ENCODE measurements at places on chromosomes 3 and 15.

GRCh38 chr3:99366663-99367429, 271.5 kb upstream of the COL8A1 start:
- no peaks in the 10 kb centered on the region for H3K4me1 ChIP-seq
- H3K36me3 ChIP-seq: no peaks in the 10 kb centered on the region
- peaks cover 2% of the 10 kb centered on the region for H3K27me3 ChIP-seq
- no peak for DNase-seq

DNA sequence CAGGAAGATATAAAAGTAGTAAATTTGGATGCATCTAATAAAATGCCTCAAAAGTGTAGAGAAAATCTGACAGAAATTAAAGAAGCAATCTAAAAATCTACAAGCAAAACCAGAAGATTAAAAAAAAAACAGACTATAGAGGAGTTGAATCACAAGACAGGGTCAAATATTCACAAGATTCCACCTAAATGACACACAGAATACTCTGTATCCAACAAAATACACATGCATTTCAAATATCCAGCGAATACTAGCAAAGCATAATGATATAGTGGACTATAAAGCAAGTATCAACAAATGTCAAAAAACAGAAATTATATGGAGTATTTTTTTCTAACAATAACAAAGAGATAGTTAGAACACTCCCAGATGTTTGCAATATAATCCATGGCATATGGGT, 20.5 kb upstream of the ACTC1 start:
- H3K4me1 ChIP-seq: no peaks in the 10 kb centered on the region
- H3K27me3 ChIP-seq: no peaks in the 10 kb centered on the region
- no peak for DNase-seq
- H3K27ac ChIP-seq: no peak overlapping the region
- H3K36me3 ChIP-seq: no peaks in the 10 kb centered on the region

DNA sequence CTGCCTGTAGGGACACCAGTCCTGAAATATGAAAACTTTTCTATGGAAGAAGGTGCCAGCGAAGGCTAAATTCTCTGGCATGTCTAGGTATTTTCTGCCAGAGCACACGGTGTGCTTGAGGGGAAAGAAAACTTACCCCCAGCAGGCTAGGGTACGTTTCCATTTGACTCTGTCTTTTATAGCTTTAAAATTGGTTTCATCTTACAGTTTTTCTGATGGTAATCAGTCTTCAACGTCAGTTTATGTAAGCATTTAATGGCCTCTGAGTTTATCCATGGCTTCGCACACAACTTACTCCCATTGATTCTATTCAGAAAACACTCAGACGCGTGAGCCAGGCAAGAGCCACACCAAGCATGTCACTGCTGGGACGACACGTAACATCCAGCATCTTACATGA, 249.7 kb downstream of the ADAMTS17 start:
- H3K4me3 ChIP-seq: no peak overlapping the region
- no peak for DNase-seq
- H3K27ac ChIP-seq: no peak overlapping the region
- H3K36me3 ChIP-seq: peaks cover 11% of the 10 kb centered on the region

GRCh38 chr3:188557235-188557634, 403.3 kb downstream of the LPP start:
- H3K27me3 ChIP-seq: no peaks in the 10 kb centered on the region
- no peak overlapping the region for H3K4me3 ChIP-seq
- no peak overlapping the region for H3K27ac ChIP-seq
- H3K36me3 ChIP-seq: peaks cover 5% of the 10 kb centered on the region
- DNase-seq: no peak
- no peaks in the 10 kb centered on the region for H3K4me1 ChIP-seq

DNA sequence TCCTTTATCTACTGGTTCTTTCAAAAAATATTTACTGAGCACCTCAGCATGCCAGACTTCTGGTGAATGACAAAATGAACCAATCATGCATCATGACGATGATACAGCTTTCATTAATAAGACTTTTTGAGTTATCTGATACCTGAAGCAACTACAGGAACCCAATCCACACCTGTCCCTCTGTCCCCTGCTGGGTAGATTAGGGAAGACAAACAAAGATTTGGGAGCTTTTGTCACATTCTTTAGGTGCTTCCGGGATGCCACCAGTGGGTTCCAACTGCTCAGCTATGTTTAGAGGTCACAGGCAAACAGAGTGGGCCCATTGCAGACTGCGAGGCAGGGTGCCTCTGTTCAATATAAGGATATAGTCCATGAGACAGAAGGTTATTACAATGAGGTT, 1020.5 kb upstream of the CFAP20DC start:
- H3K4me3 ChIP-seq: no peak overlapping the region
- H3K36me3 ChIP-seq: no peaks in the 10 kb centered on the region
- DNase-seq: no peak
- no peak overlapping the region for H3K27ac ChIP-seq
- H3K27me3 ChIP-seq: peaks cover 9% of the 10 kb centered on the region

DNA sequence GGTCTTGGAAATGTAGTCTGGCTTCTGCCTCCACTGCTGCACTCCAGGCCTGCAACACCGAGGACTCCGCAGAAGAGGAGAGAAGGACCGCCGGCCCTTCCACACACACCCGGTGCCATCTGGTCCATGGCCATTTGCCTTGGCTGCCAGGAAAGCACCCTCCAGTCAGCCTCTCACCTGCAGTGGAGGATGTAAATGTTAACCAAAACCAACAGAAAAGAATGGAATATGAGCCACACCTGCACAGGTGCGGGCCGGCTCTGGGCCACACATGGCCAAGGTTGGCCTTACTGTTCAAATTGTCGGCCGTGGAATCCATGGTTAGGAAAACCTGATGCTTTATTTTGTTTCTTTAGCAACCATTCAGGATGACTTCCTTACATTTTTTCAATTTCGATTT, 178.3 kb upstream of the C2CD4B start:
- no peaks in the 10 kb centered on the region for H3K36me3 ChIP-seq
- no peak overlapping the region for H3K4me3 ChIP-seq
- H3K27me3 ChIP-seq: no peaks in the 10 kb centered on the region

- no peak for DNase-seq
- H3K4me1 ChIP-seq: peaks cover 9% of the 10 kb centered on the region
- H3K36me3 ChIP-seq: no peaks in the 10 kb centered on the region
- no peak overlapping the region for H3K27ac ChIP-seq
- H3K4me3 ChIP-seq: no peak overlapping the region
- peaks cover 3% of the 10 kb centered on the region for H3K27me3 ChIP-seq
These were observed 34.6 kb downstream of the TNFAIP8L3 start for GRCh38 chr15:51060030-51060673.

DNA sequence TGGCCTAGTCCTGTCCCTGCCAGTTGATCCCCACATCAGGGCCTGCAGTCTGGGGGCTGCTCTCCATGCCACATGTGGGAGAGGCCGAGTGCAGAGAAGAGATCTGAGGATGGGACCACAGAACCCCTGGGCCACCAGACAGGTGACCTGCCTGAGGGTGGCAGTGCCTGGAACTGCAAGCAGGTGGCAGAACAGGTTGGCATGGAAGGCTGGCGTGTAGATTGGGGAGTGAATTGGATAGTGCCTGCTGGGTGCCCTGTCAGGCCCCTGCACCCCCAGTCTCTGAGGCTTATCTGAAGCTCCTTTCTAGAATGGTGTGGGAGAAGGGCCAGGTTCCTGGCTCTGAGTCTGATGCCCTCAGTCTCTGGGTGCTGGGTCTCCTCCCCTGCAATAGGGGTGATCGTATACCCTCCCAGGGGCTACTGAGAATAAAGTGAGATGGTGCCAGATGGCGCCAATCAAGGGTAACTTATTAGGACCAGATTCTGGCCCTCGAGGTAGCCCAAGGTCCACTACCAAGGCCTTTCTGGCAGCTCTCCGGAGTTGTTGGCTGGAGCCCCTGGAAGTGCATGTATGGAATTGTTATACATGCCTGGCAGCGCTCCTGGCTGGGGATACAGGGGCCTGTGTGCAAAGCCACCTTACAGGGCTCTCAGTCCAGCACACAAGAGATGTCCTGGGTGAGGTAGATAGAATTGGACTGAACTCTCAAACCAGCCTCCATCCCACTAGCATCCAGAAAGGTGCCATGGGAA, 15.7 kb downstream of the C3orf18 start:
- H3K27me3 ChIP-seq: no peaks in the 10 kb centered on the region
- no peak for DNase-seq
- peaks cover 10% of the 10 kb centered on the region for H3K4me1 ChIP-seq
- H3K36me3 ChIP-seq: no peaks in the 10 kb centered on the region

DNA sequence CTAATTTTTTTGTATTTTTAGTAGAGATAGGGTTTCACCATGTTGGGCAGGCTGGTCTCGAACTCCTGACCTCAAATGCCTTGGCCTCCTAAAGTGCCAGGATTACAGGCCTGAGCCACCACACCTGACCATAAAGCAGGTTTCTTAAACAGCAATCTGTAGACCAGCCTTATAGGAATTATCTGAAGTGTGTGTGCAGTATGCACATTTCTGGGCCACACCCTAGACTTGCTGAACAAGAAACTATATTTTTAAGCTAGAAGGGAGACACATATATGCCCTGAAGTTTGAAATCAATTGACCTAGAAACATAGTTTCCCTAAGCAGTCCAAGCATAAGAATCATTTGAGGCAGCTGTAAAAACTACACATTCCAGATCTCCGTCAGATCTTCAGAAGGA, 805.7 kb downstream of the TUSC7 start:
- no peaks in the 10 kb centered on the region for H3K36me3 ChIP-seq
- no peak overlapping the region for H3K4me3 ChIP-seq
- H3K27me3 ChIP-seq: no peaks in the 10 kb centered on the region
- peaks cover 3% of the 10 kb centered on the region for H3K4me1 ChIP-seq
- DNase-seq: no peak

GRCh38 chr3:78497767-78498166, 1270.0 kb downstream of the ROBO1 start:
- DNase-seq: no peak
- H3K4me3 ChIP-seq: no peak overlapping the region
- H3K4me1 ChIP-seq: peaks cover 15% of the 10 kb centered on the region

DNA sequence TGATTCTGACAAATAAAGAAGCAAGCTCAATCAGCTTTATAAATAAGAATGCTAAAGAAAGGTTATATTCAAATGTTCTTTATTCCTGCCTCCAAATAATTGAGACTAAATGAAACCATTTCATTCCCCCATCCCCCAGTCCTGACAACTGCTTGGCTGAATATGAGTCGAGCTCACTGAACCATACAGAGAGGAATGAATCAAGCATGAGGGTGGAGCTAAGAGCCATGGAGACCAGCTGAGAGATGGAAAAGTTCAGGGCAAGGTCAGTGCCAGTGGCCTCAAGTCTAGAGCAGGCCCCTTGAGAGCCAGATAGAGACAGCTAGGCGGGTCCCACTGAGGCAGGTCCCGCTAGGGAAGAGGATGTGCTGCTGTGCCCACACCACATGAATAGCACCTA, 188.7 kb upstream of the EIF1B start:
- peak overlapping the region; percentile 52 for H3K27ac ChIP-seq
- peaks cover 15% of the 10 kb centered on the region for H3K4me1 ChIP-seq
- no peak for DNase-seq
- peaks cover 9% of the 10 kb centered on the region for H3K27me3 ChIP-seq

GRCh38 chr3:194872669-194872977, 186.9 kb downstream of the FAM43A start:
- no peak for DNase-seq
- H3K4me1 ChIP-seq: peaks cover 26% of the 10 kb centered on the region
- no peak overlapping the region for H3K4me3 ChIP-seq
- peaks cover 13% of the 10 kb centered on the region for H3K27me3 ChIP-seq
- H3K27ac ChIP-seq: peak overlapping the region; percentile 93

- no peaks in the 10 kb centered on the region for H3K36me3 ChIP-seq
- no peak overlapping the region for H3K4me3 ChIP-seq
- DNase-seq: no peak
- H3K27me3 ChIP-seq: peaks cover 27% of the 10 kb centered on the region
- H3K4me1 ChIP-seq: peaks cover 11% of the 10 kb centered on the region
- no peak overlapping the region for H3K27ac ChIP-seq
These were observed 143.5 kb downstream of the NUP210 start for GRCh38 chr3:13276438-13277195.

DNA sequence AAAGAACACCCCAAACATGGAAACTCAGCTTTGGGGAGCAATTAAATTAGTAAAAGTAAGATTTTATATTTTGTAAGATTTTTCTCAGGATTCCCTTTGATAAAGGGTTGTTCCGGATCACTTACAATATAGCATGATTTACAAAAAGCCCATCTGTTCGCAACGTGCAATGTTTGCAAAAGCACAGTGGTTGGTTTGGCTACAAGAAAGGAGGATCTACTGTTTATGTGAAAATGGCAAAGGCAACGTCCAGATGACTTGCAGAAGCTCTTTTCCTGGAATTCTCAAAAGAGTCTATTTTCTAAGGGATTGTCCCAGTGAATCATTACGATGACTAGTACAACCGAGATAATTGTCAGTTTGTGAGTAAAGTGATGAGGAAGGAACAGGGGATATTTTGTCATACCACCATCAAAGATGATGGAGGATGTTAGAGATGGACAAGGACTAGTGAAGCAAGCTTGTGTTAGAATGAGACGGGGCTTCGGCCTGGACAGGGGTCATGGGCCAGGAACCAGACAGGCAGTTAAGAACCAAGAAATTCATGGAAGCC, 71.6 kb downstream of the CRYGS start:
- H3K36me3 ChIP-seq: no peaks in the 10 kb centered on the region
- no peak for DNase-seq
- no peak overlapping the region for H3K4me3 ChIP-seq
- peaks cover 8% of the 10 kb centered on the region for H3K4me1 ChIP-seq

GRCh38 chr15:29046281-29046810, 160.6 kb downstream of the APBA2 start:
- peaks cover 32% of the 10 kb centered on the region for H3K4me1 ChIP-seq
- no peaks in the 10 kb centered on the region for H3K27me3 ChIP-seq
- no peak overlapping the region for H3K27ac ChIP-seq
- no peaks in the 10 kb centered on the region for H3K36me3 ChIP-seq
- DNase-seq: no peak

DNA sequence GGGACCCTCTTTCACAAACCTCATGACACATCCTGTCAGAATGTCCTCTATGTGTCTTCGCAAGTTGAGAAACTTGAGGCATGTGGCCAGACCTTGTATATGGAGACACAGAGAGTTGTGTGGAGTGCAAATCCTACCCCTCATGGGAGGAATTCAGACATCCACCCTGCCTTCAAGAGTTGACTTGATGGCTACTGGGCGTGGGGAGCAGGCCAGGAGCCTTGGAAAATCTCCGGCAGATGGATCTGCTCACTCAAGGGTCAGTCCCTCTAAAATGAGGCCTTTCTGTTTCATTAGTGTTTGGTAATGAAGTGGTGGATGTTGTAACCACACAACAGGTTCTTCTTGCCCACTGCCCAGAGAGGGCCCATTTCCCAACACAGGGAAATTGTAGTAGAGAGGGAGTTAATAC, 79.0 kb downstream of the ASB7 start:
- H3K27me3 ChIP-seq: peaks cover 17% of the 10 kb centered on the region
- no peak for DNase-seq
- no peaks in the 10 kb centered on the region for H3K4me1 ChIP-seq

DNA sequence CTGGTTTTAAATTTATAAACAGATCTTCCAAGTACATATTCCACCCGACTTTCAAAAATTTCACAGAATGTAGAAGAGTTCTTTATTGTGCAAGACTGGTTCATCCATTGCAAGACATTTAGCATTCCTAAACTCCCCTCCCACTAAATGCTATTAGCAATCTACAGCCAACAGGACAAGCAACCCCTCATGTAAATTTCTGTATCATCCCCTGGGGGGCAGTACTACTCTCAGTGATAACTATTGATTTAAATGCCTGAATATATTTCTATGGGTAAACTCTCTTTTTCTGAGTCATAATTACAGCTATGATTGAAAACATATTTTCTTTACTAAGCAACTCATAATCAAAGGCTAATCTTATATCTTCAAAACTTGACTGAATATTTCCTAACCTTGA, 10.7 kb upstream of the SLC15A2 start:
- DNase-seq: no peak
- H3K4me3 ChIP-seq: no peak overlapping the region
- no peaks in the 10 kb centered on the region for H3K27me3 ChIP-seq
- no peak overlapping the region for H3K27ac ChIP-seq
- H3K4me1 ChIP-seq: no peaks in the 10 kb centered on the region

- DNase-seq: no peak
- peaks cover 44% of the 10 kb centered on the region for H3K36me3 ChIP-seq
- no peak overlapping the region for H3K4me3 ChIP-seq
- no peaks in the 10 kb centered on the region for H3K4me1 ChIP-seq
These were observed 33.7 kb upstream of the TTBK2 start for GRCh38 chr15:42954291-42954690.
